ENCODE measurements at places on chromosomes 6 and 20.

DNA sequence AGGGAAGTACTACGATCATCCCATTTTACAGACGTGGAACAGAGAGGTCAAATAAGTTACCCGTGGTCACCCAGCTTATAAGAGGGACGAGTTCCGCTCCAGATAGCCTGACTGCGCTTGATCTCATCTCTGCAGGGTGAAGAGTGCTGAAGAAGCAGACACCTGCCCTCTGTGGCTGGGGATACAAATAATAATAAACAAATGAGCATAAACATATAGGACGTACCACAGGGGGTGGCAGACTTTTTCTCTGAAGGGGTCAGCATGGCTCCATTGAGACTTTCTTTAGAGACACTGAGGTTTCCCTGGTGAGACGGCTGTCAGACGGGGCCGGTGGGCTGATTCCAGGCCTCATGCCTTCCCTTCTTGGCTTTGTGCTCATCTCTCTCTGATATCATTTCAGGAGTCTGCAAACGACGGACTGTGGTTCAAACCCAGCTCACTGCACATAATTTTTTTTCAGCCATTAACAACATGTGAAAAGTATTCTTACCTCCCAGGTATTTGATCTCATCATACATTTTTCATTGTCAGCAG, 47.1 kb downstream of the IRF4 start:
- DNase-seq = no peak

- no peak for DNase-seq
Measured at GRCh38 chr6:24249926-24250325, 107.9 kb downstream of the DCDC2 start.

DNA sequence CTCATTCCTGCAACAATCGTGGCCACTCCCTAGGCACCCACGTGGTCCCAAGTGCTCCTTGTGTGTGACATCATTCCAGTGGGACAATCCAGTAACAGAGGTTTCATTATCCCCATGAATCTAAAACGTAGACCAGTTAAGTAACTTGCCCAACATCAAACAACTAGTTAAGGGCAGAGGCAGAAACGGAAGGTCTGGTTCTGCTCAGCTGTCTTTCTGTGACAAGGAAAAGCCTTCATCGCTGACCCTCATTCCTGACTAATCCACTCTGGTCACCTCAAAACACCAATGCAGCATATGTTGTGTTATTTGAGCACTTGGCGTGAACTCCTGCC, 261.4 kb upstream of the JARID2 start:
- no peak for DNase-seq

GRCh38 chr6:143363299-143363698, 87.2 kb downstream of the ADAT2 start:
- no peak for DNase-seq

- no peak for DNase-seq
Measured at GRCh38 chr6:41914343-41914742, 6.6 kb downstream of the MED20 start.

DNA sequence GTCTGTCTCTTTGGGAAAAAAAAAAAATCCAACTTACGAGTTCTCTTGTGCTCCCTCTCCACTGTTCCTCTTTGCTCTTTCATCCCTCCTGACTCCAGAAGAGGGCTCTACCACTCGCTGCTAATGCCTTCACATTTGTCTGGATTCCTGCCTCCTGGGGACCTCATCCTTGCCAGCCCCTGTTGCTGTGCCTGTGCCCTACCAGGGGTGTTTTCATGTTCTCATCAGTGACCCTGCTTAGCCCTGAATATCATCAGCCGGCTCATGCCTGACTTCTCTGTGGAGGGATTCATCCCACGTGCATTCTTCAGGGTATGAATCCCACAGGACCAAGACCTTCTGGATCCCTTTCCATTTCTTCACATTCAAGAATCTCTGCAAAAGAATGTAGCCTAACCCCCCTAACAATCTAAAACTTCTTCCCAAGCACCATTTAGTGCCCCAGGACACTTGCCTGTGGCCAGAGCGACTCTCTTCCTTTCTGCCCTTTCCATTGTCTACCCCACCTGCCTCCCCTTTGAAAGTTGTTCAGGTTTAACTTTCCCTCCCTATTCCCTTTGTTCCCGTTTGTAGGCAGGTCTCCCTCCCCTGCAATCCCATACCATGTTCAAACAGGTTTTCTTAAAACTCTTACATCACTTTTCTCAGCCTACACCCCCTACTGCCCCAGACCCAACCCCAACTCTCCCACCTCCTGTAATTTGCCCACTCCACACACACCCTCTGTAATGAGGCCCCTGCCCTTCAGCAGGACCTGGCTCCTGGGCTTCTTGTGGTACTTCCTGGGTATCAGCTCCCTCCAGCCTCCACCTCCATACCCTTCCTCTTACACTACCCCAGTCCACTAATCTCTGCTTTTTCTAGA, 50.2 kb downstream of the RREB1 start:
- DNase-seq = no peak

DNA sequence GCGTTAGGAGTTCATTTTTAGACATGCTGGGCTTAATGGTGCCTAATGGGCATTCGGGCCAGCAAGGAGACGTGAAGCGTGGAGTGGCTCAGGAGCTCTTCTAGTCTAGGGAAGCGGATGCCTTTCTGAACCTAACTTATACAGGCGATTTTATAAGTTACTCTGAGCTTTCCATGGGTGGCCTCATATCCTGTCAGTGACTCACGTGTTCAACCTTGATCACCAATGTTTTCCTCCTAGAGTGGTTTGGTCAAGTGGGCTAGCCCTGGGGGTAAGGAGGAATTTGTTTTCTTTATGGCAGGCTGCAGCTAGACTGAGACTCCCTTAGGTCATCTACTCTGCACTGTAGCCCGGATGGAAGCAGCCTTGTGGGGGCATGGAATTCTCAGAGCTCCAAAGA, 52.1 kb downstream of the PLAGL1 start:
- no peak for DNase-seq

GRCh38 chr20:2084703-2085102, 16.9 kb upstream of the STK35 start:
- no peak for DNase-seq

DNA sequence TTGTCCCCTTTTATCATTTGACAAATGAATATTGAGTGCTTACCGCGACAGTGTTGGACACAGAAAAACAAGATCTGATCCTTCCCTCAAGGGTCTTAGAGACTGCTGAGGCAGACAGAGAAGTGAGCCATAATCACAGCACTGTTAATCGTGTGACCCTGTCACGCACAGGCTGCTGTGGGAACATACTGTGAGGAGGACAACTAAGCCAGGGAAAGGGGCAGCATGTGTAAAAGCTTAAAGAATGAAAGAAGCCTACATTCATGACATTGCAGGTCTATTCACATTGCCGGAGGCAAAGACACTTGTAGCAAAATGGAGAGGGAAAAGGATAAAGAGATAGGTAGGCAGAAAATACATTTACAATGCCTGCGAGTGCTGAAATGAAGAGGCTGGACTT, 32.7 kb downstream of the TRDN start:
- DNase-seq = no peak

DNA sequence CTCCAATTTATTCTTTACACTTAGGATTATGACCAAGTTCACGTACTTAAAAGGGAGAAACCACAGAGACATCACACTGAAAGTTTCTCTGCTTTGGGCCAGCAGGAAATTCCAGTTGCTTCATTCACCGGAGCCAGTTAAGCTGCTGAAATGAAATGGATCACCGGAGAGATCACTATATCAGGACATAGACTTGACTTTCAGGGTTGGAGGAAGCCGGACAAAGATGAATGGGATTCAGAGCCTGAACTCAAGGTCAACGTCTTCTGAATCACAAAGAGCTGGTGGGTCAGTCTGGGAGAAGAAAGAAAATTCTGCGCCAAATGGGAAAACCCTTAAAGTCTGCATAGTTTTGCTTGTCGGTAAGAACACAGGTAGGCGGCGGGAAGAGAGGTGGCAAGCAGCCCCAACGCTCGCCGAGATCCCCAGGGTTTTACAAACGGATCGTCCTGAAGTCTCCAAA, 81.9 kb upstream of the CCDC28A start:
- DNase-seq = no peak

GRCh38 chr6:110044096-110044495, 66.0 kb downstream of the GPR6 start:
- DNase-seq = no peak

GRCh38 chr6:146194434-146194833, 165.6 kb downstream of the GRM1 start:
- no peak for DNase-seq

DNA sequence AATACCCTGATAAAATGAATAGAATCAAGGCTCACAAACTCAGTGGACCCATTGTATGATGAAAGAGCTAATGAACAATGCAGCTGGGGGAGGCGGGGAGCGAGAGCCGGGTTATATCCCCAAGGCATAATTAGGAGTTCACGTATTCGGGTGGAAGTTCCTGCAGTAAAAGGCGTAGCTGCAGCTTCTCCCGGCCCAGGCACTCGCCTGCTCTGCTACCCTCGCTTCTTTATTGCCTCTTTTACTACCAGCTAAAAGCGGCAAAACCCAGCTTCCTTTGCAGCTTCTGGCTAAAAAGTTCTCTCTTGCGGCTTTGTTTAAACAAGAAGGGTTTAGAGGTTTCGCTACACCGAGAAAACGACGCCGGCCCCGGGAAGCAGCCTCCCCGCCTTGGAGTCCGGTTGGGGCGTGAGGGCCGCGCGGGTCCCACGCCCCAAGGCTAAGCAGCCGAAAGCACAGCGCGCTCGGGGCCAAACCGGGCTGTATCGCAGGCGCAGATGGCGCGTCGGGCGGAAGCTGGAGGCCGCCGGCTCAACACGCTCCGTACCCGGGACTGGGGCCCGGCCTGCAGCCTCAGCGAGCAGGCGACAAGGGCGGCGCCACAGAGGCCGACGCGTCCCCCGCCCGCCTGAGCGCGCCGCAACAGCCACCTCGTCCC, 1.6 kb downstream of the ZBTB2 start:
- no peak for DNase-seq

DNA sequence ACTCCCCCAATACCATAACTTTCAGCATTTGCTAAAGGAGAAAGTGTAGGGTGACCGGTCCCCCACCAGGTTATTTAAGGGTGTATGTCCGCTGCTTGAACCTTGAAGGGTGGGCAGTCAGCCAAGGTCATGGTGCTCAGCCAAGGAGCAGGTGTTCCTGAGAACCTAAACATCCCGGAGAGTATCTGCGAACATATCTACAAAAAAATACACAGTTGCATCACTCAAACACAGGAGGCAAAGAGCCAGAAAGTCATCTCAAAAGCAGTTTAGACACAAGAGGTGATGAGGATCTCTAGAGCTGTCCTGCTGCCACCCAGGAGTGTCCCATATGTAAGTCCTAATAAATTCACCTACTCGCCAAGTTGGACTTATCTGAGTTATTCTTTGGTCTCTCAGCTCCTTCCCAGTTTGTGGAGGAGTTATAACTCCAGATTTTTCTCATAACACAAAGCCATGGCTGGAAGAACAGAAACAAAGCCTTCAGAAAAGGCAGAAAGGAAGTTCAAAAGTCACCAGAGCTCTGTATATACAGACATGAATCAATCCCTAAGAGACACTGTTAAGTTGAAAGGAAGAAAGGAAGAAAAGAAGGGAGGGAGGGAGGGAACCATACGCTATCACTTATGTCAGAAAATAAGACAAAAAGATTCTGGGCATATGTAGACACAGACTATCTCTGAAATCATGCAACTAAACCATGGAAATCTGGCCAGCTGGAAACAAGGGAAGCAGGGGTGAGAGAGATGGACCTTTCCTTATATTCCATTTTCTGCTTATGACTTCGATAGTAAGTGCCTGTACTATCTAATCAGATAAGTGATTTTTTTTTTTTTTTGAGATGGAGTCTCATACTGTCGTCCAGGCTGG, 11.3 kb downstream of the MBOAT1 start:
- DNase-seq = no peak

DNA sequence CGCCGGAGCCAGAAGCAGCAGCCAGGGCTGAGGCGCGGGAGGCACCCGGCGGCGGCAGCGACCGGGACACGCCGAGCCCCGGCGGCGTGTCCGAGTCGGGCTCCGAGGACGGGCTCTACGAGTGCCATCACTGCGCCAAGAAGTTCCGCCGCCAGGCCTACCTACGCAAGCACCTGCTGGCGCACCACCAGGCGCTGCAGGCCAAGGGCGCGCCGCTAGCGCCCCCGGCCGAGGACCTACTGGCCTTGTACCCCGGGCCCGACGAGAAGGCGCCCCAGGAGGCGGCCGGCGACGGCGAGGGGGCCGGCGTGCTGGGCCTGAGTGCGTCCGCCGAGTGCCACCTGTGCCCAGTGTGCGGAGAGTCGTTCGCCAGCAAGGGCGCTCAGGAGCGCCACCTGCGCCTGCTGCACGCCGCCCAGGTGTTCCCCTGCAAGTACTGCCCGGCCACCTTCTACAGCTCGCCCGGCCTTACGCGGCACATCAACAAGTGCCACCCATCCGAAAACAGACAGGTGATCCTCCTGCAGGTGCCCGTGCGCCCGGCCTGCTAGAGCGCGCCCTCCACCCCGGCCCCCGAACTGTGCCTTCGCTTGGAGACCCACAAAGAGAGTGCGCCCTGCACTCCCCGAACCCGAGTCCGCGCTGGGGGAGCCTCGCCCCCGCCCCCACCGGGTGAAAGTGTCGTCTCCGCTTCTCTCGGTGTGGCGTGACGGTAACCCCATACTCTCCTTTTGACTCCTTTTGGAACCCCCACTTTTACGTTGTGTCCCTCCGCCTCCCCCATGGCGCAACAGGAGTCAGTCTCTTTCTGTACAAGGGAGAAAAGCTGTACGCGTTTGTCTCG, 1.6 kb downstream of the INSM1 start:
- DNase-seq = no peak

GRCh38 chr6:36200154-36200891, 3.8 kb downstream of the BRPF3 start:
- no peak for DNase-seq

DNA sequence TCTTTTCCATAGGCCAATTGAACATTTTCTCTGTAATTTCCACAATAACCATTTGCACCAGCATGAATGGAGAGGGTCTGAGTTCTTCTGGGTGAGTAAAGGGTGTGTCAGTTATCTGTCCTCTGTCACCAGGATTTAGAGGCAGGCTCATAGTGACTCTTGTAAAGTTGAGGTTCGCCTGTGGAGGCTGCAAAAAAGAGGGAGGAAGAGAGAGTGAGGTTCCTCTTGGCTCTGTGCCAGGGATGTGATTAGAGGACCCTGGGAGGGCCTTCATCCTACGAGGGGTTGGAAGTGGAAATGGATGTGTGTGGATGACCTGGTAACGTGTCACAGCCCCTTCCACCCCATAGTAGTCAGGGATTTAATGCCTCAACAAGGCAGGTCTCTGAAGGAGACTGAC, 242.0 kb downstream of the ESR1 start:
- DNase-seq = no peak

GRCh38 chr20:18011482-18011881, 42.7 kb downstream of the MGME1 start:
- no peak for DNase-seq

DNA sequence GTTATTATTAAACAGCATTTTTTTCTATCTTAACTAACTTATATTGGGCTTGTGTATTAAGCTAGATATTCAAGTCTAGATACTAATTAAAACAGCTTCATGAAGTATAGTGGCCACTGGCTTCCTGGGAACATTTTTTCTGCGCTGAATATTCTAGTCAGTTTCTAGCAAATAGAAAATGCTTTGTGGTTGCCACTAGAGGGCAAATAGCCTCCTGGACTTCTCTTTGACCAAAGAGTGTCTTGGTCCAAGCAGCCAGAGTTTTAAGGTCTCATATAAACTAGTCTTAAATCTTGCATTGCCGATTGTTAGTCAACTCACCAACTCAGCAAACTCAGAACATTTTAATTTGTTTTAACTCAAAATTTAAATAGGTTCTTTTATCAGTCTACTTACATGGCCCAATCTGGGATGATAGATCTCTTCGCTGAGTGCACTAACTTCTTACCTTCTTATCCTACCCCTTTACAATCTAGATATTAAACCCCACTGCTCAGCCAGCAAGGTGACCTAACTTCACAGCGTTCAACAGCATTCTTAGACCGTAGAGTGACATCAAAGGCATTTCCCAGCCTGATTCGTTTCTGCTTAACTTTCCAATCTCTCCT, 24.6 kb upstream of the ID4 start:
- no peak for DNase-seq
